SJCRH30 (cell line): ENCODE measurements at places on chromosomes 3 and 15. TPM values are rescaled to one million over a fixed set of nuclear protein-coding genes. Genes with fewer than 3 reads are reported as not detected.
A peak's percentile ranks its signal among the peaks of the same experiment; 100 is the strongest.

GRCh38 chr3:14278799-14279625 is 100.4 kb downstream of the LSM3 start:
- no peak overlapping the region for H3K4me3 ChIP-seq
- no peak overlapping the region for H3K27ac ChIP-seq
- peaks cover 7% of the 10 kb centered on the region; the same call in 1 of the 2 replicates for H3K4me1 ChIP-seq
- no peak for DNase-seq

- no peaks in the 10 kb centered on the region for H3K36me3 ChIP-seq
- no peaks in the 10 kb centered on the region for H3K27me3 ChIP-seq
- no peak overlapping the region for H3K4me3 ChIP-seq
- H3K27ac ChIP-seq, result no peak overlapping the region
- DNase-seq, result no peak
- H3K4me1 ChIP-seq, result no peaks in the 10 kb centered on the region
These were observed 668.7 kb downstream of the OTOL1 start for GRCh38 chr3:162165346-162165745.

CDHR4 gene
- total RNA-seq, result not detected in 2 replicates

DNA sequence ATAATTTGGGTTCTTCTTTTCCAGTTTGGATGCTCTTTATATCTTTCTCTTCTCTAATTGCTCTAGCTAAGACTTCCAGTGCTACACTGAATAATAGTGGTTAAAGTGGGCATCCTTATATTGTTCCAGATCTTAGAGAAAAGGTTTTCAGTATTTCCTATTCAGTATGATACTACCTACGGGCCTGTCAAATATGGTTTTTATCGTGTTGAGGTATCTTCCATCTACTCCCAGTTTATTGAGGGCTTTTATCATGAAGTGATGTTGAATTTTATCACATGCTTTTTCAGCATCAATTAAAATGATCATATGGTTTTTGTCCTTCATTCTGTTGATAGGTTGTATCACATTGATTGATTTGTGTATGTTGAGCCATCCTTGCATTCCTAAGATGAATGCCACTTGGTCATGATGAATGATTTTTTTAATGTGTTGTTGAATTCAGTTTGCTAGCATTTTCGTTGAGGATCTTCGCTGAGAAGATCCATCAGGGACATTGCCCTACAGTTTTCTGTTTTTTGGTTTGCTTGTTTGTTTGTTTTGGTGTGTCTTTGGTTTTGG is 3.0 kb upstream of the LRRC34 start:
- no peaks in the 10 kb centered on the region for H3K27me3 ChIP-seq
- H3K4me3 ChIP-seq, result no peak overlapping the region
- no peak for DNase-seq
- H3K36me3 ChIP-seq, result no peaks in the 10 kb centered on the region

- H3K4me3 ChIP-seq, result no peak overlapping the region
- H3K4me1 ChIP-seq, result peaks cover 25% of the 10 kb centered on the region
- H3K27me3 ChIP-seq, result no peaks in the 10 kb centered on the region
- no peak overlapping the region for H3K27ac ChIP-seq
These were observed 116.5 kb downstream of the THSD4 start for GRCh38 chr15:71231758-71232157.

CLDN18 gene
- total RNA-seq, result not detected in 2 replicates

DNA sequence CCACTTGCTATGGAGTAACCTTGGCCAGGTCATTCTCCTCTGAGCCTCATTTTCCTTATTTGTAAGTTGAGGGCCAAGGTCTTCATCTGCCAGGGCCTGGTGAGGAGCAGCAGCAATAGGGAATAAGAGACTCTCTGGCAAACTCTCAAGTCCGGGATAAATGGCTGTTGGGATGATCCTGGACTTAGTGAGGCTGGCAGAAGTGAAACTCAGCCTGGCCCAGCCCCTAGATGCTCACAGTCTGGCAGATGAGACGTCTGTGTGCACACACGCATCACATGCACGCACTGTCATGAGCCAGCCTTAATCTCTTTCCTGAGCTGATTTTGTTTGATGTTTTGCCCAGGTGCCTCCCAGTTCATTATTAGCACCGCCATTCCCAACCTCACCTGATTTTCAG is 26.8 kb downstream of the SLC6A6 start:
- H3K4me1 ChIP-seq, result peaks cover 46% of the 10 kb centered on the region
- H3K4me3 ChIP-seq, result no peak overlapping the region
- no peaks in the 10 kb centered on the region for H3K27me3 ChIP-seq
- H3K36me3 ChIP-seq, result no peaks in the 10 kb centered on the region
- DNase-seq, result no peak

- no peaks in the 10 kb centered on the region; the same call in 1 of the 2 replicates for H3K36me3 ChIP-seq
- H3K27ac ChIP-seq, result no peak overlapping the region
- no peaks in the 10 kb centered on the region for H3K27me3 ChIP-seq
- H3K4me3 ChIP-seq, result peak overlapping the region; percentile 44
- DNase-seq, result peak; percentile 35
- no peaks in the 10 kb centered on the region for H3K4me1 ChIP-seq
These were observed 31.7 kb upstream of the CEMIP start for GRCh38 chr15:80747317-80748053.

DNA sequence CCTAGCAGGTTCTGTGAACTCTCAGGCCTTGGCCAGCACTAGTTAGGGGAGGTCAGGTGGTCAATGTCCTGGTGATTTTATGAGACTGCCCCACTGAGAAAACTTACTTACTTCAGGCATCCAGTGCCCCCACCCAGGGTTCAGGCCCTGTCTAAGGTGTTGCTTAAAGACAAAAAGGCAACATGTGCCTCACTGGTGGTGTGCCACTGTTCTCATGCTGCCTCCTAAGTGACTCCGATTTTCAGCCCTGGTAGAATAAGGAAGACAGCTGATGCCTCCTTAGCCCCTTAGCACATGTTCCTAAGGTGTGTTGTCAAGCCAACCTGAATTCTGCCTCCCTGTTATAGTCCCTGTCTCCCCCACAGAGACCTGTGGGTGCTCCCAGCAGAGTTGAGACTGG is 5.3 kb downstream of the RBM15B start:
- no peak for DNase-seq
- H3K27me3 ChIP-seq, result no peaks in the 10 kb centered on the region
- H3K4me1 ChIP-seq, result no peaks in the 10 kb centered on the region; the same call in 1 of the 2 replicates
- H3K36me3 ChIP-seq, result peaks cover 65% of the 10 kb centered on the region
- H3K27ac ChIP-seq, result no peak overlapping the region

TLR9 gene
- not detected in 2 replicates for total RNA-seq

DNA sequence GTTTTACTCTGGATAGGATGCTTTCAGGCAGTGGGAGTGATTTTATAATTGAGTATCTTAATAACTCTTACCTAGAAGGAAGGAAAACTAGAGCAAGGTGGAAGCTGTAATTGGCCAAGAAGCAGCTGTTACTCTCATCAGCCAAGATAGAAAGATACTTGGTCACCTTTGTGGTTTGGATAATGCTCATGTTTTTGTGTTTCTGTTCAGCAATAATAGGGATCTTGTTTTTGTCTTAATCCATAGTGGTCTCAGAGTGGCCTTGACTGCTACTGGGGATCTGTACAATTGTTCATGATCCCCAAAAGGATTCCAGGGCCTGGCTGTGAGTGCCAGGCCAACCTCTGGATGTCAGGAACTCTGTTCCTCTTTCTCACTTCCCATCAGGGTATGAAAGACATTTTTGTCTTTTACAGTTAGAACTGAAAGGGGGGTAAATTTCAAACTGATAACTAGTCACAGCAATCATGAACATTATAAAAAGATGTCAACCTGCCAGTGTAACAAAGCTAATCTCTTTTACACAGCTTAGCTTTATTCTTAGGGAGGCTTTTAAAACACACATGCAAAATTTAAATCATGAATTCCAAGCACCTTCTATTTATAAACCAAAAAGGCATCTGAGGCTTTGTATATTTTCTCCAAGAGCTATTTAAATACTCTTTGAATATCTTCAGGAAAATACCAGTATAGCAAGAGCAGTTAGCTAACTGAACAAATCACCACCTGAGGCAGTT is 6.0 kb downstream of the UBL7 start:
- H3K4me1 ChIP-seq, result peaks cover 9% of the 10 kb centered on the region; the same call in 1 of the 2 replicates
- no peak for DNase-seq
- peaks cover 6% of the 10 kb centered on the region for H3K36me3 ChIP-seq

- no peak overlapping the region for H3K4me3 ChIP-seq
- no peak overlapping the region for H3K27ac ChIP-seq
- H3K27me3 ChIP-seq, result no peaks in the 10 kb centered on the region
- H3K36me3 ChIP-seq, result no peaks in the 10 kb centered on the region
- peaks cover 16% of the 10 kb centered on the region for H3K4me1 ChIP-seq
These were observed 87.2 kb downstream of the CLSTN2 start for GRCh38 chr3:140022066-140022770.

SLC28A2 gene
- not detected in 2 replicates for total RNA-seq

ECE2 gene
- 0.08 TPM in 1 of 2 replicates, not detected in the other for total RNA-seq

DNA sequence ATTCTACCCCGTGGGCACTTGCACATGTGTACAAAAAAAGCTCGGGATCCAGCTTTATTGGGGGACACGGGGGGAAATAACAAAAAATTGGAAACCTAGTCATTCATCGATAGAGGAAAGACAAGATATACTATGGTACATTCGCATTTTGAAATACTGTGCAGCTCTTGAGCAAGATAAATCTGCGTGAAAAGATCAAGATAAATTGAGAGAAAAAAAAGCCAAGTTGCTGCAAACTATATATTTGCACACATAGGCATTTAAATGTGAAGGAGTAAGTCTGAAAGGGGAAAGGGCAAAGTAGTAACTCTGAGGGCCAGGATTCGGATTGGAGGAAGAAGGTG is 620 bp upstream of the UBR1 start:
- H3K4me1 ChIP-seq, result peaks cover 4% of the 10 kb centered on the region; the same call in 1 of the 2 replicates
- peak overlapping the region; percentile 86 for H3K4me3 ChIP-seq
- DNase-seq, result no peak
- peak overlapping the region; percentile 46; the same call in 1 of the 2 replicates for H3K27ac ChIP-seq
- no peaks in the 10 kb centered on the region for H3K27me3 ChIP-seq
- peaks cover 9% of the 10 kb centered on the region for H3K36me3 ChIP-seq

- no peaks in the 10 kb centered on the region for H3K27me3 ChIP-seq
- H3K4me1 ChIP-seq, result no peaks in the 10 kb centered on the region; the same call in 1 of the 2 replicates
- no peak overlapping the region for H3K4me3 ChIP-seq
- no peak for DNase-seq
- H3K27ac ChIP-seq, result no peak overlapping the region
These were observed 12.9 kb upstream of the ANKRD28 start for GRCh38 chr3:15810702-15811101.

CFAP91 gene
- 0.08 and 0.10 TPM in 2 replicates for total RNA-seq

DNA sequence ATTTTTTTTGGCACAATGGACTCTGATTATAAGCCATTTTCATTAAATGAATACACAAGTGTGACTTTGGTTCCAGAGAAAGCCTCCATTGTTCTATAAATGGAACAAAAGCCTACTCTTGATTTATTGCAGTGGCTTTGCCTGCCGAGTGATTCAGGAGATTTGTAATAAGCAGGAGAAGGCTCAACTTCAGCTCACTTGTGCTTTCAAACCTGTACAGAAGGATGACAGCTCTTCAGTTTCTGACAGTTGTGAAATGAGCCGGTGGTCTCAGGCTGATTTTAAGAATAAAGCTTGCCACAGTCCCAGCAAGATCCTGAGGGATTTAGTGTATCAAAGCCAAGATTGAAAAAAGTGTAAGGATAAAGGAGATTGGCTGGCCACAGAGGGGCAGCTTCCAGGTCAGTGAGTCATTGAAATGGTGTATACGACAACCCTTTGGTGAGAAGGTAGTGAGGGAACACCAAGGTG is 438.8 kb upstream of the TGFBR2 start:
- H3K36me3 ChIP-seq, result no peaks in the 10 kb centered on the region
- no peak overlapping the region for H3K4me3 ChIP-seq
- H3K27me3 ChIP-seq, result no peaks in the 10 kb centered on the region
- H3K4me1 ChIP-seq, result no peaks in the 10 kb centered on the region

- no peak overlapping the region for H3K4me3 ChIP-seq
These were observed 21.2 kb downstream of the ZNF710 start for GRCh38 chr15:90022345-90022744.

SPSB4 gene
- 101 and 106 TPM in 2 replicates for total RNA-seq

DNA sequence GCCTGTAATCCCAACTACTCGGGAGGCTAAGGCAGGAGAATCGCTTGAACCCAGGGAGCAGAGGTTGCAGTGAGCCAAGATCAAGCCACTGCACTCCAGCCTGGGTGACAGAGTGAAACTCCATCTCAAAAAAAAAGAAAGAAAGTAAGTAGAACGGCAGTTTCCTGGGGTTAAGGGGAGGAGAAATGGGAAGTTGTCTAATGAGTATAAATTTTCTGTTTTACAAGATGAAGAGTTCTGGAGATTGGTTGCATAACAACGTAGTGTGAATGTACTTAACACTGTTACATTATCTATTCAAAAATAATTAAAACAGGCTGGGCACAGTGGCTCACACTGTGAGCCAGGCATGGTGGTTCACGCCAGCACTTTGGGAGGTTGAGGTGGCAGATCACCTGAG is 45.4 kb downstream of the GRK7 start:
- H3K4me3 ChIP-seq, result no peak overlapping the region
- no peaks in the 10 kb centered on the region for H3K27me3 ChIP-seq
- H3K36me3 ChIP-seq, result no peaks in the 10 kb centered on the region
- DNase-seq, result no peak
- peaks cover 10% of the 10 kb centered on the region for H3K4me1 ChIP-seq

- no peaks in the 10 kb centered on the region for H3K4me1 ChIP-seq
- no peaks in the 10 kb centered on the region for H3K27me3 ChIP-seq
- no peaks in the 10 kb centered on the region for H3K36me3 ChIP-seq
- no peak overlapping the region for H3K27ac ChIP-seq
- no peak overlapping the region for H3K4me3 ChIP-seq
- DNase-seq, result no peak
These were observed 89.4 kb downstream of the FOXB1 start for GRCh38 chr15:60093273-60094067.

- H3K4me1 ChIP-seq, result peaks cover 16% of the 10 kb centered on the region
- no peaks in the 10 kb centered on the region for H3K27me3 ChIP-seq
- H3K36me3 ChIP-seq, result no peaks in the 10 kb centered on the region
- H3K4me3 ChIP-seq, result no peak overlapping the region
These were observed 706.4 kb upstream of the NR2F2 start for GRCh38 chr15:95624100-95624499.

ZNF106 gene
- total RNA-seq, result 84.6 and 86.2 TPM in 2 replicates

LDHAL6B gene
- not detected in 2 replicates for total RNA-seq

DAZL gene
- not detected in 2 replicates for total RNA-seq

GP9 gene
- not detected in 2 replicates for total RNA-seq

GRCh38 chr15:55334997-55335396 is 16.0 kb downstream of the PIGB start:
- H3K27me3 ChIP-seq, result no peaks in the 10 kb centered on the region
- no peak for DNase-seq
- H3K36me3 ChIP-seq, result no peaks in the 10 kb centered on the region
- no peak overlapping the region for H3K27ac ChIP-seq
- no peak overlapping the region for H3K4me3 ChIP-seq

VPS8 gene
- total RNA-seq, result 44.3 and 47.2 TPM in 2 replicates
